Left ventricle myocardium superior (tissue), 1 donor: ENCODE measurements at places on chromosomes 4 and X.

DNA sequence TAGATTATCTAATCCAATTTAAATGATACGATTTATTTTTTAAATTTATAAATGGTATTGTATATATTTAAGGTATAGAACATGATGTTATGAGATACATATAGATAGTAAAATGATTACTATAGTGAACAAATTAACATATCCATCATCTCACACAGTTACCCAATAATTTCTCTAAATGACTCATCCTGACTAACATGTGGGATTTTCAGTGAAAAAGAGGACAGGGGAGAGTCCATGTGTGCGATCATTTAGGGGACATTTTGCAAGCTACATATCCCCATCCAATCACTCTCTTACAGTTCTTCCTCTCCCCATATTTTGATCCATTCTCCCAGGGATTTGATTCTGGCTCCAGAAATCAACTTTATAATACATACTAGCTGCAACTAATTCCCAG, 88.2 kb downstream of the ABCB7 start:
- DNase-seq = no peak

- peak; percentile 59 for DNase-seq
These were observed 1.3 kb downstream of the CHST7 start for GRCh38 chrX:46574774-46575381.

- no peak for DNase-seq
These were observed 181.4 kb upstream of the NEIL3 start for GRCh38 chr4:177128306-177128705.

- no peak for DNase-seq
These were observed 27.5 kb downstream of the LIAS start for GRCh38 chr4:39486221-39486804.

- no peak for DNase-seq
These were observed 48.6 kb upstream of the AP1S2 start for GRCh38 chrX:15903186-15903681.

DNA sequence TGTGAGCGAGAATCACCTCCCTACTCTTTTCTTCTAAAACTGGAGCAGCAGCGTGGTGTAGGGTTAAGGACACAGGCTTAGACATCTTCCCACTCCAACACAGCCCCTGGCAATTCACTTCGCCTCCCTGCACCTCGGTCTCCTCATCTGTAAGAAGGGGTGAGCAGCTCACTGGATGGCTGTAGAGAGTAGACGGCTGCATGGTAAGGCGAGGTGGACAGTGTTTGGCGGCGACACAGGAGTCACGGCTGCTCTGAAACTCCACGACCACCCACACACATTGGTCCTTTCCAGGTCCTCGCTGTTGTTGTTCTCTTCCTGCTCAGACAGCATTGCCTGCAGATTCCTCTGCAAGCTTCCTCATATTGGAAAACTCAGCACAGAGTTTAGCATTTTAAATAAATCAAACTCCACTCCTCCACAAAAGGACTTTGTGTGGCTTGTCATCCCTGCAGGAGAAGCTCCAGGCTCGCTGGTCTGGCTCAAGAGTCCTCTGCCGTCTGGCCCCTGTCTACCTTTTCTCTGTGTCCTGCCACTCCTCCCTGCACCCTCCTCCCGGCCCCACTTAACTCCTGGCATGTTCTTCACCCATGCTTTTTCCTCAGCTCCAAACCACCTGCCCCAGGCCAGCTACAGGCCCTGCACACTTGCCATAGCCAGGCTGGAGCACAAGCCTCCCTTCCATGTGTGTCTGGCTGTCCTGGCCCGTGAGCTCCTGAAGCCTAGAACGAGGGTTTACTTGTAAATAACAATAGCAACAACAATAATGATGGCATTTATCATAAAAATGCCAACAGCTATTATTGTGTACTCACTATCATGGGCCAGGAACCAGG, 41.3 kb upstream of the CRMP1 start:
- no peak for DNase-seq

GRCh38 chr4:24928708-24929107, 15.9 kb upstream of the CCDC149 start:
- no peak for DNase-seq

- DNase-seq = no peak
These were observed 552 bp downstream of the IKBKG start for GRCh38 chrX:154548028-154548316.

- no peak for DNase-seq
These were observed 97.9 kb downstream of the ADRA2C start for GRCh38 chr4:3863841-3864741.

- peak; percentile 73 for DNase-seq
These were observed 35.4 kb downstream of the JADE1 start for GRCh38 chr4:128844931-128845330.

DNA sequence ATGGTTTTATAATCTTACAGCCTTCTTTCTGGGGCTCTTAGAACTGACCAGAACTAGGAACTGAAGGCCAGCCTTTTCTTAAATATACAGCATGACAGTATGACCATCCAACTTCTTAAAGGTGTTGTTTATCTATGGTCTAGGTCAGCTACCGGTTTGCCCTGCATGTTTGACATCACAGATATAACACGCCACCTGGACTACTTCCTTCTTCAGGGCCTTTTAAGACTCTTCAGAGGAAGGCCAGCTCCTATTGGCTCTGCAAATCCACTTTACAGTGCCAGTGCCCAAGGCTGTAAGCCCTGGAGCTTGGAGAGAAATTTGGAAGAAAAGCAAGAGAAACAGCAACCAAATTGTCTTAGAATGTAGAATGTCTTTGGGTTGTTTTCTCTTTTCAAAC, 185.5 kb downstream of the MGST2 start:
- DNase-seq = no peak

DNA sequence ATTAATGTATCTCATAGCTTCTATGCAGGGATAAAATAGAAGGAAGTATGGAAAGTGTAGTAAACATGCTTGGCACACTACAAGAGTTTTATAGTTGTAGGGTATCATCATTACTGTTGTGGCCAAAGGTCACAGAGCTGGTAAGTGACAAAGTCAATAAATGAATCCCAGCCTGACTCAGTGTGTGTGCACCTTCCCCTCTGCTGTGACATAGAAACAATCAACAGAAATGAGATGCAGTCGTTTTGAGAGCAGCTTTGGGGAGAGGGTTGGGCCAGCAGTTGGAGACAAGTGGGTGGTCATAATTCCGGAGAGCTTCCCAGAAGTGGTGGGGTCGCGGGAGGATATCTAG, 82.4 kb upstream of the RBPJ start:
- DNase-seq = no peak

GRCh38 chrX:41045960-41046567, 39.2 kb upstream of the USP9X start:
- DNase-seq = no peak

- no peak for DNase-seq
These were observed 46.4 kb downstream of the GPAT3 start for GRCh38 chr4:83582289-83582785.

DNA sequence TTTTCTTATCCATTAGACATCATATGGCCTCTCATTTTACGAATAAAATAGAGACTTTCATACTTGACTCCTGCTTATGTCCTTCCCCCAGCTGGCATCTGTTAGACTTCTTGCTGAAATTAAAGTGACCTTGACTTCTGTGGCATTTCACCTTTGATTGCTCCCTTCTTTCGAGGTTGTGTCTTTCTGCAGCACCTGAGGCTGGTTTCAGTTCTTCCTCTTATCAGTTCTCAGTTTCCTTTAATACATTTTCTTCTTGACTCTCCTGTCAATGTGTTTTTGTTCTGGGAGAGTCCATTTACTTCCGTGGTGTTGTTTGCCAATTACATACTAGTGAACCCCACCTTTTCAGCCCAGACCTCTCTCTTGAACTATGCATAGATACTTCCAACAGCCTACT, 81.6 kb downstream of the RBPJ start:
- no peak for DNase-seq
